Left hindlimb (tissue), 1 donor: ENCODE measurements at places on chromosomes 13 and 19.

- no peak for DNase-seq
Measured at GRCh38 chr13:38382946-38383345, 33.3 kb downstream of the UFM1 start.

- peak; percentile 61 for DNase-seq
Measured at GRCh38 chr19:49570138-49570856, 10.1 kb downstream of the NOSIP start.

DNA sequence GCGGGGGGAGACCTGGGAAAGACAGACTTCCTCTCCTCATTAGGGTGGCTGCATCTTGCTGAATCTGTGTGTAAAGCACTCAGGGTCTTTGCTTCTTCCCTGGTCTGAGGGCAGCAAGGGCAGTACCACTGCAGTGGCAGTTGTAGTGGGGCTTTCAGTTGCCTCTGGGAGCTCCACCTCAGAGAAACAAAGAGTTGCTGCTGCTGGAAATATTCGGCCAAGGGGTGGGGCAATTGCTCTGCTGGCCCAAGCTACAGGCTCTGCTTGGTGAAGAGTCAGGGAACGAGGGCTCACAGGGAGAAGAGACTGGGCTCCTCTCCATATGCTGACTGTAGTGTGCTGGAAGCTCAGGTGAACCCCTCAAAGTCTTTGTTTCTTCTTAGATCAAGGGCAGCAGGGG lies 52.5 kb downstream of the POSTN start:
- DNase-seq = no peak

GRCh38 chr19:8610041-8610935 lies at the start of gene ADAMTS10:
Gene ADAMTS10, minus strand, starts transcription at chr19:8610715. Its CDS starts 5,005 bp downstream, at chr19:8605710.
- peak; percentile 76 for DNase-seq
